Kidney capillary endothelial cell (primary cell): ENCODE measurements at places on chromosomes 1 and 21.

DNA sequence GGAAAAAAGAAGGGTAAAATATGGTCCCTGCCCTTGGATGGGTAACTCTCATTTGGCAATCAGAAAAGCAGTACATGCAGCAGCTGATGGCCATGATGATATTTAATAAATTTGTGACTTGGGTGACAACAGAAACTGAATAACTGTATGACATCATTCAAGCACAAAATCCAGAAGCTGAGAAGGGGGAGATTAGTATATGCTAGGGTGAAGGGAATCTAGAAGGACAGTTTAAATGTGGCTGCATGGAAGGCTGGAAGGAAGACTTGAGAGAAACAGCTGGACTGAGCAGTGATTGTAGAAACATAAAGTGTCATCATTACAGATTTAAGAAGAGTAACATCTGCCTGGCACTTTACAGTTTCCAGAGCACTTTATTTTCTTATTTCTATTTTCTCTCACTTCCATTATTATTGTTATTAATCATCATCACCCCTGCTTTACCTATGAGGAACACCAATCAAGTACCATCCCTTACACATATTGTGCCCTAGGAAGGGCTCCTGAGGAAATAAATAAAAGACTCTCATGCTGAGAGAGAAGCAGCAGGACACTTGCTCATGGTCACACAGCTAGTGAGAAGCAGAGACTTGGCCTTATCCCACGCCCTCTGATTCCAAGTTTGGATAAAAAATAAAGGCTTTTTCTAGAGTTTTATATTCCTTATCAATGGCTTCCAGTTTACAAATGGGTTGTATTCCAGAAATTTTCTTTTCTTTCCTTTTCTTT, 207.2 kb downstream of the PBX1 start:
- no peak for DNase-seq

DNA sequence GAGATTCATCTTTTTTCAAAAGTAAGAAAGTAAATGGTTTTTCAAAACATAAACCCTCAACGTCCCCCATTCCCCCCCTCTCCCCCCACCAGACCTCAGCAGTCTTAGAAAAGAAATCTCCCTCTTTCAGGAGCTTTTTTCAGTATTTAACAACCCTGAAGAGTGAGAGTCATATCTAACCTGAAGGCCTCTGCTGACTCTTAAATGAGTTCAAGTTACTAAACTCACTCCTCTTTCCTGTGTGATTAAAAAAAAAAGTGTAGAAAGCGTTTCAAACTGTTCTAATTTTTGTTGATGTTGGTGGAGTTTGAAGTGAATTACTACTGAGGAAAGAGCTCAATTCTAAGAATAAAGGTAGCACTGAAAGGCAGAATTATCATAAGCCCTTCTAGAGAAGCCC, 93.7 kb downstream of the VAV3 start:
- DNase-seq: no peak

GRCh38 chr1:167774710-167775109, 52.9 kb downstream of the MPZL1 start:
- DNase-seq: no peak

GRCh38 chr1:155126556-155127104, 1.0 kb upstream of the EFNA1 start:
- peak; percentile 44 for DNase-seq

DNA sequence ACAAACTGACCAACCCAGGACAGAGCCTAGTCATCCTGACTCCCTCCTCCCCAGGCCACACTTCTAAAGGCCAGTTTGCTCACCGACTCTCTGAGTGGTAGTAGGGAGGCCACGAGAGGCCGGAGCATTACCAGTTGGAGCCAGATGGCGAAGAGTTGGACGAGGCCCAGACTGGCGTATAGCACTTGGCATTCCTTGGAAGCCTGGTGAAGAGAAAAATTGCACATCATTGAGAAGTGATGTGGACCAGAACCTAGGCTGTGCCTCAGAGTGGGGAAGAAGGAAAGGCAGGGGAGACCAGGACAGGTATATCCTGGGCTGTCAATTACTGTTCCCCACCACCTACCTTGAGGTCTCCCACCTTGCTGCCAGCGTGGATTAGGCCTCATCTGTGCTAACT, 12.2 kb downstream of the PABPC4 start:
- no peak for DNase-seq

DNA sequence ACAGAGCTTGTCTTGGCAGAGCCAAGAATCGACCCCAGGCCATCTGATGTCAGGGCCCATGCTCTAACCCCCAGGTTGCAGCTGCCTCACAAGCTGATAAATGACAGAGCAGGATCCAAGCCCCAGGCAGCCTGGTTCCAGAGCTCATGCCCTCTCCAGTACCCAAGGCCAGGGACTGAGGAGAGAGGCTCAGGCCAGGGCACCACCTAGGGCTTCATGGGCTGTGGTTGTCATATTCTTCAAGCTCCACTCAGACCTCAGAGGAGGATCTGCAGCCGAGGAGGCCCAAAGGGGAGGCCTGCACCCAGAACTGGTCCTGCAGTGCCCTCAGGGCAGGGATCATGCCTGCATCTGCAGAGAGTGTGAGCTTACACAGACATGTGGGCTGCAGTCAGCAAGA, 301.1 kb downstream of the MATN1 start:
- DNase-seq: no peak
